ENCODE measurements at places on chromosomes 1 and 21.

- DNase-seq: no peak
Measured at GRCh38 chr1:178465011-178465410, 31.8 kb downstream of the CLEC20A start.

DNA sequence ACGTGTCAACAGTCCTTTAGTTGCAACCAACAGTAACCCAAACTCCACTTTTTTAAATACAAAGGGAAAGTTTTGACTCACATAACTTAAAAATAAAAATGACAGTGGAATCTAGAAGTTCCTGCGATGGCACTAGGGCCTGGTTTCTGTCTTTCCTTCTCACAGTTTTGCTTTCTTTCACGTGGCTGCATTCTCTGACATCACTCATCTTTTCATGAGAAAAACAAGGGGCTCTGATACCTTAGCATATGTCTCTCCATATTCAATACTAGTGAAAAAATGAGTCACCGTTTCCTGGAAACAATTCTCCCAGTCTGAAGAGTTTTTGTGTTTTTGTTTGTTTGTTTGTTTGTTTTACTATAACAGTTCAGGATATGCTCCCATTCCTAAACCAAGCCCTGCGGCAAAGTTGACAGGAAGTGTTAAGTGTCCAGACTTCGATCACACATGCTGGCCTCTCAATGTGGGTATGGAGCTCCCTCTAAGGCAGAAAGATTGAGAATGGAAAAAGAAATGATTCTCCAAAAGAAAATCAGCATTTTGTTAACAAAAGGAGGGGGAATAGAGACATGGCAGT is 483.3 kb downstream of the TTLL7 start:
- no peak for DNase-seq

GRCh38 chr21:31845151-31845729 is 27.6 kb upstream of the HUNK start:
- no peak for DNase-seq

- DNase-seq: no peak
Measured at GRCh38 chr1:153431928-153432327, 15.6 kb downstream of the S100A7A start.

- no peak for DNase-seq
Measured at GRCh38 chr1:149978547-149979023, 31.9 kb downstream of the OTUD7B start.

DNA sequence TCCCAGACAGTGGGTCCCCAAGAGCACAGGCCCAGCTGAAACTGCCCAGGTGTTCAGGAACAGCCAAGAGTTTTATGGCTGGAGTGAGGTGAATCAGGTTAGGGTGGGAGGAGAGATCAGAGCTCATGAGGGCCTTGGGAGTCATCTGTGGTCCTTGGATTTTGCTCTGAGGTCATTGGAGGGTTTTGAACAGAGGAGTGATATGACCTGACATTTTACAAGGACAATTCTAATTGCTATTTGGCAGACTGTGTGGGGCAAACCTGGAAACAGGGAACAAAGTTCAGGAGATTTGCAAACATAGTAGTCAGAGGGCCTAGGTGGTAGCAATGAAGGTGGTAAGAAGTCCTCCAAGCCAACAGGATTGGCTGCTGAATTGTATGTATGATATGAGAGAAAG is 31.1 kb upstream of the LRRN2 start:
- DNase-seq: no peak

GRCh38 chr1:226569879-226570547 is 21.4 kb downstream of the STUM start:
- DNase-seq: no peak

- DNase-seq: no peak
Measured at GRCh38 chr1:206535853-206536188, 28.5 kb downstream of the RASSF5 start.

GRCh38 chr1:35717911-35718476 is 690 bp downstream of the C1orf216 start:
- DNase-seq: no peak

DNA sequence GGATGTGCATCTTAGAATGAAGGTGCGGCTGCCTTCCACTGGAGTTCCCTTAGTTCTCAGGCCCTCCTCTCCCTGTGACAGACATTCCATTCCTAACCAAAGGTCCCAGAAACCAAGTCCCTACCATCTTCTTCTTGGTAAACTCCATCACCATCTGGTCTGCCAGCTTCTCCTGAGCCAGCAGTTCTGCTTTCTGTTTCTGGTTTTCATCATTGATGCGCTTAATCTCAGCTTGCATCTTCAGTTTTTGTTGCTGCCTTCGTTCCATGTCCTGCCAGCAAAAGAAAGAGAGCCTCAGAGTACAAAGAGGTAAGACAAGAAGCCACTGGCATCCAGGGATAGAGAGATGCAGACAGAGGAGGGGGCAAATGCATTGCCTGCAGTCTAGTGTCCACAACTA is 18.0 kb upstream of the VSIG8 start:
- DNase-seq: no peak

- no peak for DNase-seq
Measured at GRCh38 chr1:246792603-246793002, 68.4 kb downstream of the SCCPDH start.
